ENCODE measurements at places on chromosomes 3 and 15. TPM values are rescaled to one million over a fixed set of nuclear protein-coding genes. Genes with fewer than 3 reads are reported as not detected.

The CHRNA3 gene
- not detected for total RNA-seq

The IL5RA gene
- not detected for total RNA-seq

The DNAJA4 gene
- total RNA-seq: 5.8 TPM

The BFSP2 gene
- not detected for total RNA-seq

The GCSAM gene
- under 0.01 TPM for total RNA-seq

Data from nasal cavity respiratory epithelium epithelial cell of viscerocranial mucosa (primary cell).